ENCODE measurements at places on chromosomes 7 and 10.

DNA sequence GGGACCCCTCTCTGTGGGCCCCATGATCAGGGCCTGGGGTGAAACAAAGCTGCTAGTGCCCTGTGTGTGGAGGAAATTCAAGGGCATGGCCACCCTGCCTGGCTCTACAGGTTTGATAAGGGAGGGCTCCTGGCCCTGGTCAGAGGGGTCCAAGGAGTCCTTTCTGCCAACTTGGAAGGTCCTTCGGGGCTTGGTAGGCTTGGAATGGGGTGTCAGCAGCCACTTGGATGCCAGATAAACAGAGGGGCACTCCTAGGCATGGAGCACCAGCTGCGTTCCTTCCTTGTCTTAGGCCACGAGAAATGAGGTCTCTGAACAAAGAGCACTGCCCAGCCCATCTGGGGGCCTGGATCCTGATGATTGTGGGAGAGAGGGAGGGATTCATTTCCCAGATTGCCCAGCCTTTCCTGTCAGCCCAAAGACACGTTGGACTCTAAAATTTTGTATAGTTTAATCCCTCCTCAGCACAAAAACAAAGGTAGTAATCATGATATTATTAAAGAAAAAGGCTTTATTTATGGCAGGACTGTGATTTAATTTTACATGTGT is 5.1 kb downstream of the MTURN start:
- DNase-seq: no peak

DNA sequence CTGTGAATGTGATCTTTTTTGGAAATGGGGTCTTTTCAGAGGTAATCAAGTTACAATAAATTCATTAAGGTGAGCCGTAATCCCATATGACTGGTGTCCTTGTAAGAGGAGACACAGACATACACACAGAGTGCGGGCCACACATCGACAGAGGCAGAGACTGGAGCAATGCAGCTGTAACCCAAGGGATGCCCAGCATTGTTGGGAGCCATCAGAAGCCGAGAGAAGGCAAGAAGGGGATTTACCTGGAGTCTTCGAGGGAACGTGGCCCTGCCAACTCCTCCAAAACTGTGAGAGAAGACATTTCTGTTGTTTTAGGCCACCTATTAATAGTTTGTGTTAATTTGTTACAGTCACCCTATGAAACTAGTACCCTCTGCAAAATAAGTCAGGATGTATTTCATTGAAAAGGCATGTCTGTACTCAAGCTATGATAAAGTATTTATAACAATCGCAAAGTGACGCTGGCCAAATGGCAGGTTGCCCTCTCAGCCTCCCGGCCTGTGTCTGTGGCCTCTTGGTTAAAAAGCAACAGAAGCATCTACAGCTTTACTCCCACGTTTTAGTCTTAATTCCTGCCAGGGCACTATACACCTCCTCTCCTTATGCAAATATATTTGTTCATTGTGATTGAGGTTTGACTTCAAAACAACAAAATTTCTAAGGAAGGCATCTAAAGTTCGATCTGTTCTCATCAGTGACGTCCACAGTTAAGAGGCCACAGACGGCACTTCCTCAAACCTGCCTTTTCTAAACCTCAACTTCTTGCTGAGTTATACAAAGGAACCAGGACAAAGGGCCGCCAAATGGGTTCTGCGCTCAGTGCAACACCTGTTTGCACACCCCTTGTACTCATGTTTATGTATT is 46.8 kb downstream of the HIPK2 start:
- DNase-seq: peak; percentile 90

GRCh38 chr10:77498829-77499228 is 138.8 kb downstream of the KCNMA1 start:
- DNase-seq: no peak

DNA sequence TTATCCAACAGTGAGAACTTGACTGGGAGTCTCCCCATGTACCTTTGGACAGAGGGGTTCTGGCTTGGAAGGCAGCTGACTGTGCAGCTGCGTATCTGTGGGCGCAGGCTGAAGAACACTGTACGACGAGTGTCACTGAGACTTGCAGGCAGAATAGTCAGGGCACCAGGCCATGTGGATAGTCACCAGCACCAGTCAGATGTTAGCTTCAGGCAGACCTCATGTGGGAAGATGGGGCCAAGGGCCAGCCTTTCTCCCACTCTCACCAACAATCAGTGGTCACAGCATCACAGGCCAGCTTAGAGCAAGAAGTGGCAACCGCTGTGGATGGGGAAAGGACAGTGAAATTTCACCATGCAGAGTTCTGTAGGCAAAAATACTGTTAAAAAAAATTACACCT is 43.4 kb upstream of the GJD4 start:
- DNase-seq: no peak

DNA sequence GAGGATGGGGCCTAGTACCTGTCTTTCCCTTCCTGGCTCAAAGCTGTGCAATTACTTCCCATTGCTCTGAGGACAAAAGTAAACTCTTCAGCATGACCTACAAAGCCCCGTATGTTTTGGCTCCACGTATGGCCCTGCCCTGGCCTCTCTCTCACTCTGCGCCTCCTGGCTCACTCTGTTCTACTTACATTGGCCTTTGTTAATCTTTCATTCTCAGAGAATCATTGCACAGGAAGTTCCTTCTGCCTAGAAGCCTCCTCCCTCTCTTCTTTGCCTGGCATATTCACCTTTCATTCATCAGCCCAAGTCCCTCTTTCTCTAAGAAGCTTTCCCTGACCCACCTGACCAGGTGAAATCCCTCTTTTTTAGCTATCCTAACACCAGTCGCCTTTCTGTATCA is 23.9 kb downstream of the LIPM start:
- no peak for DNase-seq

- DNase-seq: no peak
Measured at GRCh38 chr10:71761541-71762113, 11.7 kb downstream of the VSIR start.

GRCh38 chr7:149440222-149440621 is 20.6 kb downstream of the ZNF777 start:
- no peak for DNase-seq

- no peak for DNase-seq
Measured at GRCh38 chr7:138477581-138477980, 17.5 kb downstream of the TRIM24 start.

GRCh38 chr10:7243873-7244272 is 167.0 kb downstream of the SFMBT2 start:
- DNase-seq: no peak

DNA sequence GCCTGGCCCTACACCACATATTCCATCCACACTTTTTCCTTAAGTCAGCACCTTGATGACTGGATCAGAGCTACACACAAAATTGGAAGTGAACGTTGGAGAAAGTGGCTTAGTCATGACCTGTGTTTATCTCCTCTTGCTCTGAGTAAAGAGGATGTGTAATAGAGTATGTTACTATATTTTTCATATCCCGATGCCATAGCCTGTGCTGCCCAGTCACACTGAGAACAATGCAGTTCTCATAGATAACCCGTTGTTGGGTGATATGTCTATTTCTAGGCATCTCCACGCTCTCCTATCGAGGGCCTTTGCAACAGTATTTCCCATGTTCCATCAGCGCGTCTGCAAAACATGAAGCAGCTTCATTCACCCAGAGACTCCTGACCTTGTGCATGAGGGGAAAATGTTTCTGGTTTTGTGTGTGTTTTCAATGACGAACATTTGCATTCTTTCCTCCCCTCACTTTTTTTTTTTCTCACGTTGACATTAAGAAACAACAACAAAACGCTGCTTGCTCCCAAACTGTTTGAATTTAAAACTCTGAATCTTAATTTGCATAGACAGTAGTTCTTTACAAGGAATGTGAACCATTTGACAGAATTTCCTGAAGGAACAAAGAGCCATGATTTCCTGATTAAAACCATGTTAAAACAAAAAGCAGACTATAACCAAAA is 43.4 kb downstream of the GRK5 start:
- DNase-seq: peak; percentile 88

DNA sequence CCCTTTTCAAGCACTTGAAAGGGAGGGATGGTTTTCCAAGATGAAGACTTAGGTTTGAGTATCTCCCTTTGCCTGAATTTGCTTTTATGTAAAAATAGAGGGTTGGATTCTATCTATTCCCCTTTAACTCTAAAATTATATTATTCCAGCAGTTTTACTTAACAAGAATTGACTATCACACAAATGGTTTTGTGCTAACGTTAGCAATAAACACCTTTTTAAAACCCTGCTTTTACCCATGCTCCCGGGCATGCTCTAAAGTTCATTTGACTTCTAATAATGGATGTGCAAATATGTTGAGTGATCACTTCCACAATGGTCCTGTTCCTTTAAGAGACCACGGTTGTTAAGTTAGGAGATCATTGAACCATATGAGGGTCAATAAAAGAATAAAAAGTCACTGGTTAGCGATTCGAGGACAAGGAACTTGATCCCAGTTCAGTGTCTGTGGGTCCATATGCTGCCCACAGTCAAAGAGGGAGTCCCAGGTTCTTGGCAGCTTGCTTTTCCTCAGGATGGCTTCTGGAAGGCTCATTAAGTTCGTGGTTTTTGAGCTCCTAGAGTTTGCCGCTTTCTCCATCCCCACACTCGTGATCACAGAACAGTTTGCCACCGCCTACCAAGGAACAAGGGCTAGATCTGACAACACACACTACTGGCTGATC is at the start of gene TMEM236:
Gene TMEM236 (plus strand): TSS at position 421 of the 665 bp plus-strand sequence. CDS start 95 bp downstream, at position 516.
- no peak for DNase-seq

DNA sequence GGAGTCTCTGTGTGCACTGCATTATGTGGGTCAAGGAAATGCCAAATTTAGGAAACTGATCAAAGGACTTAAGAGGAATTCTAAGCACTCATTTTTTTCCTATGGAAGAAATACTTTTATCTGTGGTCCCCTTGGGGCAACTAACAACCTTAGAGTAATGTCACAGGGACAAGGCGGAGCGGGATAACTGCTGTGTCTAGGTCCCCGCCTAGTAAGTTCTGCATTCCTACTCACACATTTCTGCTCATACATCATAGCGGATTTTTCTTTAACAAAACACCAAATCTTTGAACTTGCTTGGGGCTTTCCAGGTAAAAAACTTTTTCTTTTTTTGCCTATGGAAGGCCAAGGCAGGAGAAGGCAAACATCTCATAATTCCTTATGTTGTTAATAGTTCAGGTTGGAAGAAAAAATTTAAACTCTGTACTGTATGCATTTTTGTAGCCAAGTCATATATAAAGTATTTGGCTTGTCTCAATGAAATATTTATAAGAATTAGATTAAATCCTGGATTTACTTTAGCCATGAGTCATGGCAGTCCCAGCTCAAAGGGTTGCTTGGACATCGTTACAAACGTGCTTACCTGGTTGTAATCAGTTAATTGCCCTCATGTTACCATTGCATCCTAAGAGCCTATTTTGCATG is 285.0 kb downstream of the PHTF2 start:
- no peak for DNase-seq

DNA sequence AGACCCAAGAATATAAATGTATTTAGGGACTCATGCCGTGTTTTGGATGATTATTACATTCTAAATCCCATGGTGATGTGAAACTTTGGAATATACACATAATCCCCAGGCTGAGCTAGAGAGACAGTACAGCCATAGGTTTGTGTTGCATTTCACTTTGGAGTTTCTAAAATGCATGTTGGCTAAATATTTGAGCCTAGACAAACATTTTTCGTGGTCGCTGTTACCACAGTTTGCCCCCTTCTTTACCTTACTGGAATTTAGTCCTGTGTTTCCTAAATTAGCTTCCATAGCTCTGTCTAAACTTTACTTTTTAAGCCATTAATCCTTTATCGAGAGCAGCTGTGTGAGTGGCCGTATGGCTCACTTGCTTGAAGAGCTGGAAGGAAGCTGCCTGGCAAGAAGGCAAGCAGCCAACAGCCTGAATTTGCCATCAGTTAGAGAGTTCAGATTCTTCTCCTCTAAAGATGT is 192.0 kb downstream of the BICC1 start:
- DNase-seq: peak; percentile 52

DNA sequence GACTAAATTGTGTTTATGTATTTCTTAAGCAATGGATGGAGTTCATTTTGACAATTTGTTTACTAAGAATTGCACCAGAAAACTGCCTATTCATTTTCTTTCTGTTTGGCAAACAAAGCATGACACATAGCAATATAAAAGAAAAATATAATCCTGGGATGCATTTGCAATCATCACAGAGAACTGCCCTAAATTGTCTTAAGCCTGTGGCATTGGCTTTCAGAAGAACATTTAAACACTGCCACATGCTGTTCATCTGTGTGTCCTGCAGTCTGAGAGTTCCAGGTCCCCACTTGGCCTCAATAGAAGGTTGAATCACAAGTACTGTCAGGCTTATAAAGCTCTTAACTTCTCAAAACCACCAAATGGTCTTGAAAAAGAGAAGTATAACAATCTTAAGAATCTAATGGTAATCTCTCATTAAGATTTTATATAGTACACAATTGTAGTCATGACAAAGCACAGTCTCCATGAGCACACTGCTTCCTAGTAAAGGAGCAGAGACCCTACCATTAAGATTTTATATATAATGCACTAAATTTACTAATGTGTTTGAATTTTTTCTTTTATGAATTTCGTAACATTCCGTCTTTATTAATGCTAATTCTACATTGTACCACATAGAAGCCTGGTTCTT is 29.9 kb downstream of the RNLS start:
- peak; percentile 91 for DNase-seq

GRCh38 chr7:23298141-23298881 is 828 bp upstream of the MALSU1 start:
- peak; percentile 92 for DNase-seq

DNA sequence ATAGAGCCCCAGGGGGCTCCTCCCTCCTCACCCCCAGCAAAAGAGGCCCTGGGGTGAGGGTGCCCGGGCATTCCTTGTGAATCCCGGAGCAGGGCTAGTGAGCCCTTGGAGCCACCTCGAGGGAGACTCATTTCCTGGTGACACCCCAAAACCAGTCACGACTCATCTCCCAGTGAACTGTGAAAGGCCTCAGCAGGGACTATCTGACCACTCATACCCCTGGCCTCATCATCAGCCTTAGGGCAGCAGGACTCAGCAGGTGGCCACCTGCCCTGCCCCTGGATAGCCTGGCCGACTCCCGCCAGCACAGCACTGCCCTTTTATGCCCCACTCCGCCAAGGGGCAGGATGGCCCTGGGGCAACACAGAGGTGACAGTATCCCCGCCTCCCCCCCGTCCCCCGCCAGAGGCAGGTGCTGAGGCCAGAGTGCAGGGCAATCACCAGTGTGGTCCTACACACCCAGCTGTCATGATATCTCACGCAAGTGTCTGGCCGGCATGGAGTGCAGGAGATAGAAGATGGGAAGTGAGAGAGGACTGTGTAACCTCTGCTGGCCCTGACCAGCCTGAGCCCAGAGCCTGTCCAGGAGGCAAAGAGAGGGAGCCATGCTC is 3.2 kb downstream of the SNCG start:
- no peak for DNase-seq

- DNase-seq: no peak
Measured at GRCh38 chr7:113374955-113375354, 256.6 kb upstream of the SMIM30 start.

- peak; percentile 61 for DNase-seq
Measured at GRCh38 chr10:126250527-126251310, 137.6 kb downstream of the ADAM12 start.

DNA sequence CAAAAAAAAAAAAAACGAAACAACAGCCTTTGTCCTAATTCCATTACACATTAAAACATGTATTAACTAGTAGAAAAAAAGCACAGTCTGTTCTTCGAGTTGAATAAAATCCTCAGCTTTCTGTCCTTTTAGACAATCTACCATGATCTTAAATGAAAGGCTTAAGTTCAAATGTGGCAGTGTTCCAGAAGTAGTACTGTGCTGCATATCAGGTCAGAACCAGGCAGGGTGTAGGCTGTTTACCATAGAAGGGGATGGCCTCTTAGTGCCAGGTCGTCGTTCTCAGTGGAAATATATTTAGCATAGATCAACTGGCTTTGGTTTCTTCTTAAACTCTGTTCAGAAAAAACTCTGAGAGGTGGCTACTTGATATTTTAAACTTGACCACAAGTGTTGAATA is 612.0 kb downstream of the CNTNAP2 start:
- no peak for DNase-seq
